Stimulated activated naive B cell treated with anti-CD40 and anti-IgM and Interleukin-4, amounts not matched to agents 10 μg/mL and 1 μg/mL and 100 μg/mL, for 72 hours (primary cell): ENCODE measurements at places on chromosomes 6 and 20.

GRCh38 chr20:15491575-15491974 is 1081.7 kb downstream of the KIF16B start:
- DNase-seq: no peak

DNA sequence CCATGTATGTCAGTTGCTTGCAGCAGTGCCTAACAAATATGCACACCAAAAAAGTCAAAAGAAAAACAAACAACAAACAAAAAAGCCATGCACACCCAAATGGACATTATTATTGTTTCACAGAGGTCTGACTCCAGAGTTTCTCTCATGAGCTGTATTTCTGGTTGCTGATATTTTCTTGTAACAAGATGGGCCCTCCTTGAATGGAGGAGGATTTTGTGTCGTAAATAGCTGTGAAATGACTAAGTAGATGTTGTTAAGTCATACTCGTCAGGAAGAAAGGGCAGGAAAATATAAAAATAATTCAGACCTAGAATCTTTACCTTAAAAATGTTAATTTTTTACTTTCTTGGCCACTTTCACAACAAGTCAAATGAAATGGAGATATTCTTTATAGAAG is 96.0 kb downstream of the PLEKHG1 start:
- no peak for DNase-seq

DNA sequence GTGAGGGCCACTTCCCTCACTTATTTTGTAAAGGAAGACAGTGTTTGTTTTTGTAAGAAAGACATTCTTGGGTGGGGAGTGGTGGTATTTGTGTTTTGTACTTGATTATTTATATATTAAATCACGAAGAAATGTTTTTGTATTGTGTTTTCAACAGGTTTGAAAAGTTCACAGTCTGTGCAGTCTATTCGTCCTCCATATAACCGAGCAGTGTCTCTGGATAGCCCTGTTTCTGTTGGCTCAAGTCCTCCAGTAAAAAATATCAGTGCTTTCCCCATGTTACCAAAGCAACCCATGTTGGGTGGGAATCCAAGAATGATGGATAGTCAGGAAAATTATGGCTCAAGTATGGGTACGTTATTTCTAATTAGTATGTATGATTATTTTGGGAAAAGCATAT is 137.2 kb downstream of the NCOA3 start:
- no peak for DNase-seq

DNA sequence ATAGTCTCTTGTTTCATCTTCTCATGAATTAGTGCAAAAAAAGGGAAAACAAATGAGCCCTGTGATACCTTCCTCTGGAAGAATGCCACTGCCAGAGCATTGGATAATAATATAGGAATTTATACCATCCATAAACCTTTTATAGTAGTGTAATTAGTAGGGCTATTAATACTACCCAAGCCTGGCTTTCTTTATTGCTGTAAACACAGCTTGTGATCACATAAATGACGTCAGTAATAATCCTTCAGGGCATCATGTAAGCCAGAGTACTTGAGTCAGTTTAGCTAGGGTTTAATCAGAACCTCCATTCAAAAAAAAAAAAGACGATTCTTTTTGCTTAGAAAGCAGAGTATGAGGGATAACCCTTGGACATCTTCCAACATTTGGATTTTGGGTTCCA is 264.8 kb downstream of the SLC35F1 start:
- DNase-seq: no peak
